Dermis microvascular lymphatic vessel endothelial cell (primary cell): ENCODE measurements at places on chromosomes 7 and 10. TPM values are rescaled to one million over a fixed set of nuclear protein-coding genes. Genes with fewer than 3 reads are reported as not detected.

SPDYE1 gene
- total RNA-seq: not detected in 2 replicates

EEPD1 gene
- 1.0 and 1.3 TPM in 2 replicates for total RNA-seq

TLL2 gene
- under 0.01 and 0.13 TPM in 2 replicates for total RNA-seq

CYP26A1 gene
- total RNA-seq: 0.63 and 0.77 TPM in 2 replicates

GSTO2 gene
- total RNA-seq: 0.51 and 0.89 TPM in 2 replicates

SLC26A3 gene
- total RNA-seq: not detected in 2 replicates

BPGM gene
- total RNA-seq: 9.8 and 10.9 TPM in 2 replicates

PGAM2 gene
- total RNA-seq: not detected in 2 replicates

GRM3 gene
- not detected in 2 replicates for total RNA-seq

IDE gene
- total RNA-seq: 23.6 and 25.9 TPM in 2 replicates

MOGAT3 gene
- total RNA-seq: not detected in 2 replicates

RNF148 gene
- total RNA-seq: 0.51 and 0.89 TPM in 2 replicates

PPP1R3A gene
- not detected in 2 replicates for total RNA-seq

CXCL12 gene
- 0.77 and 2.3 TPM in 2 replicates for total RNA-seq
